Calu3 (cell line): ENCODE measurements at places on chromosomes 3 and 15.

GRCh38 chr3:37969596-37970100 lies 20.9 kb upstream of the VILL start:
- H3K27me3 ChIP-seq: no peaks in the 10 kb centered on the region
- DNase-seq: no peak
- H3K36me3 ChIP-seq: peaks cover 51% of the 10 kb centered on the region
- H3K4me3 ChIP-seq: no peak overlapping the region
- H3K27ac ChIP-seq: peak overlapping the region; percentile 12

DNA sequence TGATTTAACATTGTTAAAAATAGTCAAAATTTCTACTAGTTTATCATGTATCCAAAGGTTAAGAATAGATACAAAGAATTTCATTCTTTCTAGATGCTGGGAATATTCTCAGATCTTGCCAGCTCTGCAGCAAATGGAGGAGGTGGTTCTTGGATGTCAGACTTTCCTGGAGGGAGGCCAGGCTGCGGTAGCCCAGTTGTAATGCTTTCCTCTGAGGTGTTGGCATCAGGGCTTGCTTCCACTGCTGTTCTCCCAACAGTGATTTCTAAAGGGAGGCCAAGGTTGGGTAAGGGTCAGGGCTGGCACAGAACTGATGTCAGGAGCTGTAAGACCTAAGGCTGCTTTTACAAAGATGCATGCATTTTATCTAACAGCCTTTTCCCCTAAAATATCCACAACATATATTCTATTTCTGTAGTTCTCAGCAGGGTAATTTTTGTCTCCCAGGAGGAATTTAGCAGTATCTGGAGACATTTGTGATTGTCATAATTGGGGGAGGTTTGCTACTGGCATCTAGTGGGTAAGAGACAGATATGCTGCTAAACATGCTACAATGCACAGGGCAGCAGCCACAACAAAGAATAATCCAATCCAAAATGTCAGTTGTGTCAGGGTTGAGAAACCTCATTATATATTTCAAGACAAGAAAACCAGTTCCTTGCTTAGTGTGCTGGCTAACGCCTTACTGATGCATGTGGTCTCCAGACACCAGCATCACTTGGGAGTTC lies 42.0 kb upstream of the SPTSSB start:
- H3K36me3 ChIP-seq: peaks cover 6% of the 10 kb centered on the region
- no peak overlapping the region for H3K4me3 ChIP-seq
- no peaks in the 10 kb centered on the region for H3K27me3 ChIP-seq
- H3K4me1 ChIP-seq: peaks cover 46% of the 10 kb centered on the region

GRCh38 chr3:5021116-5022092 lies 42.2 kb downstream of the BHLHE40 start:
- no peaks in the 10 kb centered on the region for H3K27me3 ChIP-seq
- no peak overlapping the region for H3K4me3 ChIP-seq
- H3K27ac ChIP-seq: peak overlapping the region; percentile 100

DNA sequence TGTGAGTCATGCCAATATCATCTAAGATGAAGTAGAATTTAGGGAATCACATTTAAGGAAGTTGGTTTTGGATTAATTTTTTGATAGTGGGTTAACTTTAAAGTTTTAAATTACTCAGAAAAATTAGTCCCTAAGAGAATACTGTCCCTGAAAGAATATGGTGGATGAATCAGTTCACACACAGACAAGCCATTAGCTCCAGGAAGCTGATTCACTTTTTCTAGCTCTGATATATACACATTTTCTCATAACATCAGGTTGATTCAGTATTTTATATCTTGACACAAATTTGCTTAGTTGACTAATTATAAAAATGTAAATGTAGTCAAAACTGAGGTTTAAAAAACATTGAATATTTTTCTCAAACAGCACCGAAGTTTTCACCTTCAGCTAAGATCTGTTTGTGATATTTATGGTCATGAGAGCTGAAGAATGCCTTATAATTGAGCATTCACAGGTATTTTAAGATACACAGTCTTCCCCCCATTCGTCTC lies 55.1 kb downstream of the MYH15 start:
- H3K4me1 ChIP-seq: no peaks in the 10 kb centered on the region
- no peak overlapping the region for H3K27ac ChIP-seq
- no peaks in the 10 kb centered on the region for H3K36me3 ChIP-seq
- H3K27me3 ChIP-seq: no peaks in the 10 kb centered on the region
- no peak for DNase-seq
- no peak overlapping the region for H3K4me3 ChIP-seq

- no peaks in the 10 kb centered on the region for H3K36me3 ChIP-seq
- no peak for DNase-seq
- H3K4me1 ChIP-seq: peaks cover 18% of the 10 kb centered on the region
- H3K27me3 ChIP-seq: no peaks in the 10 kb centered on the region
Observed at GRCh38 chr3:181402347-181402746, 309.4 kb upstream of the SOX2 start.

DNA sequence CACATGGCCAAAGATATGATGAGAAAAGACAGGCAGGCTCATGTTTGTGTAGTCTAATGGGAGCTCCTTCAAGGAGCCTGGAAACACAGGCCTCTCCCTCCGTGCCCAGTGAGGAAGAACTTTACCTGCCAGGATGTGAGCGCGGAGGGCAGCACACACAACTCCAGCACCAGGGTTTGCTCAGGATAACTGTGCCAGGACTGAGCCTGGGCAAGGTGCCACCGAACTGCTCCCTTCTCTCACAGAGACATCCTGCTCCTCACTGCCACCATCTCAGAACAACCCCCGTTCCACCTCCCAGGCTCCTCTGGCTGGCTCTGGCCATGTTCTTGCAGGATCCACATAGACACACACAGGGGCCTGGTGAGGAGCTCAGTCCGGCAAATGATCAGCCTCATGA lies 87.4 kb downstream of the NUP210 start:
- H3K36me3 ChIP-seq: peaks cover 12% of the 10 kb centered on the region
- H3K4me1 ChIP-seq: no peaks in the 10 kb centered on the region
- no peak for DNase-seq
- no peaks in the 10 kb centered on the region for H3K27me3 ChIP-seq
- H3K4me3 ChIP-seq: no peak overlapping the region

DNA sequence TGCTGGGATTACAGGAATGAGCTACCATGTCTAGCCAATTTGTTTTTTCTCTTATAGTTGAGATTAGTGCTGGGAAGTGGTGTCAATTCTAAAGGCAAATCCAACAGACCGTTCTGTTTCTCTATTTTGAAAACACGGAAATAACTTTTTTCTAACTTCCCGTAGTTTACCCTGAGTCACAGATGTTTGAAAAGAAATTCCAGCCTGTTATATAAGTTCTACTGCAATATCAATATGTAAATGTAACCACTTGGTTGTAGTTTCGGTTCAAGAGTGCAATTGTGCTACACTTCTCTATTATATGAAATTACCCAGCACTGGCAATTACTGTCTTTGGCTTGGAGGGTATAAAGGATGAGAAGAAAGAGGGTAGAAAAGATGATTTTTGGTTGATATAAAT lies 22.3 kb upstream of the GNB4 start:
- H3K27me3 ChIP-seq: no peaks in the 10 kb centered on the region
- H3K36me3 ChIP-seq: no peaks in the 10 kb centered on the region
- no peaks in the 10 kb centered on the region for H3K4me1 ChIP-seq
- H3K4me3 ChIP-seq: no peak overlapping the region

DNA sequence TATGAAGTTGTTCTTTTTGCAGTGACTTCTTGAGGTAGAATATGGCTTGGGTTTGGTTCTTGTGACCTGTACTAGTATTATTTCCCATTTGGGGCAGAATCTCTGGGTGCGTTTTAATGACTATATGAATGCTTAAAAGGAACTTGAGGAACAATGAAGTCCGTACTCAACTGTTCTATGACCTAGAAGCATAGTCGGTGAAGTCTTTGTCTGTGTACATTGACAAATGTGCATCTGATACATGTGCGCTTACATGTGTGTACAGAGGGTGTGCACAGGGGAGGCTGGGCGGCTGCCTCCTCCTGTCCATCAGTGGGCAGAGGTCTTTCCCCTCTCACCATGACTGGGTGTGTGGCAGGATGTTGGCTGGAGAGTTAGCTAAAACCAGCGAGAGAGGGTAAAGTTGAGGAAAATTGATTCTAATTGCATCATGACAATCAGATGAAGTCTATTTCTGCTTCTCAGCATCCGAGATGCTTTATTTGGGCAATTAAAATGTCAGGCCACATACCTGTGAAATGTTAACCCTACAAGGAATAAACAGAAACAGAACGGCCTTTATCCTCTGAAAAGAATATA lies 1.0 kb upstream of the NR2F2 start:
- no peak overlapping the region for H3K4me3 ChIP-seq
- peaks cover 100% of the 10 kb centered on the region for H3K36me3 ChIP-seq
- H3K27me3 ChIP-seq: no peaks in the 10 kb centered on the region
- DNase-seq: no peak
- H3K27ac ChIP-seq: peak overlapping the region; percentile 98

- no peak overlapping the region for H3K27ac ChIP-seq
- H3K4me3 ChIP-seq: no peak overlapping the region
- no peaks in the 10 kb centered on the region for H3K36me3 ChIP-seq
- no peaks in the 10 kb centered on the region for H3K4me1 ChIP-seq
Observed at GRCh38 chr3:41673650-41674049, 288.3 kb downstream of the ULK4 start.

- H3K27me3 ChIP-seq: no peaks in the 10 kb centered on the region
- no peak for DNase-seq
- H3K36me3 ChIP-seq: no peaks in the 10 kb centered on the region
- no peak overlapping the region for H3K4me3 ChIP-seq
- H3K4me1 ChIP-seq: no peaks in the 10 kb centered on the region
Observed at GRCh38 chr3:195164573-195165264, 106.2 kb downstream of the XXYLT1 start.

DNA sequence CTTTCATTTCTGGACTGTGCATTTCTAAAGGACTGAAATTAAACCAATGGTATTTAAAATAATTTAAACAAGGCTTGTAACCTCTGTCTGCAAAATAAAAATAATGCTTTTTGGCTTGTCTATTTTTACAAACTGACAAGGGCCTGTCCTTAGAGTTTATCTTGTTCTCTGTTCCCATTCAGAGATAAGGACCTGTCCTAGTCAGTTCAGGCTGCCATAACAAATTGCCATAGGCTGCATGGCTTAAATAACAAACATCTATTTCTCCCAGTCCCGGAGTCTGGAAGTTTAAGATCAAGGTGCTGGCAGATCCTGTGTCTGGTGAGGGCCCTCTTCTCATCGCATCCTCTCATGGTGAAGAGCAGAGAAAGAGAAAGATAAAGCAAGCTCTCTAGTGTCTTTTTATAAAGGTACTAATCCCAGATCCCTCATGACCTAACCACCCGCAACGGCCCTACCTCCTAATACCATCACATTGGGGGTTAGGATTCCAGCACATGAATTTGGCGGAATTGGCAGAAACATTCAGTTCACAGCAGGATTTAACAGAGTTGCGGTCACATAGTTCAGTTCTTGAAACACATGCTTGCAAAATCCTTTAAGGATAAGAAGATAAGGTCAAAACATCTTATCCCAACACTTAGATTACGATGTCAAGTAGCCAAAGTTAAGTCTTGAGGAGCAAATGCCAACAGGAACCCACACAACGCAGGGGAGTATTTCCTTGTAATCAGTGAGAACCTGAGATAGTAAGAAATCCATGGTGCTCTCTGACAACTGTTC lies 17.8 kb downstream of the KBTBD8 start:
- no peaks in the 10 kb centered on the region for H3K27me3 ChIP-seq
- no peak for DNase-seq
- H3K27ac ChIP-seq: no peak overlapping the region
- no peaks in the 10 kb centered on the region for H3K36me3 ChIP-seq
- H3K4me3 ChIP-seq: no peak overlapping the region

DNA sequence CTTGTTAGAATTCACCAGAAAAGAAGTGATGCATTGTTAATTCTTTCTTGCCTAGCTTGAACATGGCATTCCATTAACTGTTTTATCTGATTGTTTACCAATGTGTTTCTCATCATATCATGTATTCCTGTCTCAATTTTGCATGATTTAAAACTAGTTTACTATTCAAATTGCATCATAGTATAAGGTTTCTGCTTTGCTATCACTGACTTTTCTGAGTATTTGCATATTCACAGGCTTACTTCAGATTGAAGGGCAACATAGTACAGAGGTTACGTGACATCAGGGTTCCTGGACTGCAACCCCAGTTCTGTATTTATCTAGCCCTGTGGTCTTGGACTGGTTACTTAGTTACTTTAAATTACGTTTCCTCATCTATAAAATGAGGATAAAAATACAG lies 561.8 kb downstream of the FGF12 start:
- DNase-seq: no peak
- no peaks in the 10 kb centered on the region for H3K36me3 ChIP-seq
- H3K27ac ChIP-seq: no peak overlapping the region
- H3K4me3 ChIP-seq: no peak overlapping the region
- H3K27me3 ChIP-seq: no peaks in the 10 kb centered on the region

DNA sequence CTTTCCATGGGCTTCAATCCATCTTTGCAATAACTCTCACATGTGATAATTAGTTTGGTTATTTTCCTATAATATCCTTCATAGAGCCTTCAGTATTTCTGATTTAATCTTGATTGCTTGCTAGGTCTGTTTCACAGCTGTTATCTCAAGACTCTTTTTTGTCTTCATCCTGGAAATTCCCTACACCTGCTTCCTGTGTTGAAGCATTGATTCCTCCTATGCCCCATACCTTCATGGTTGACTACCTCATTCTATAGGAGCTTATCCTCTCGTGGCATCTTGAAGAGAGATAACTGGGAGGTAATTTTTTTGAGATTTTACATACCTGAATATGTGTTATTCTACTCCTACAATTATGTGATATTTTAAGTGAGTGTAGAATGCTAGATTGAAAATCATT lies 26.7 kb downstream of the PIK3CA start:
- no peak overlapping the region for H3K27ac ChIP-seq
- no peak for DNase-seq

DNA sequence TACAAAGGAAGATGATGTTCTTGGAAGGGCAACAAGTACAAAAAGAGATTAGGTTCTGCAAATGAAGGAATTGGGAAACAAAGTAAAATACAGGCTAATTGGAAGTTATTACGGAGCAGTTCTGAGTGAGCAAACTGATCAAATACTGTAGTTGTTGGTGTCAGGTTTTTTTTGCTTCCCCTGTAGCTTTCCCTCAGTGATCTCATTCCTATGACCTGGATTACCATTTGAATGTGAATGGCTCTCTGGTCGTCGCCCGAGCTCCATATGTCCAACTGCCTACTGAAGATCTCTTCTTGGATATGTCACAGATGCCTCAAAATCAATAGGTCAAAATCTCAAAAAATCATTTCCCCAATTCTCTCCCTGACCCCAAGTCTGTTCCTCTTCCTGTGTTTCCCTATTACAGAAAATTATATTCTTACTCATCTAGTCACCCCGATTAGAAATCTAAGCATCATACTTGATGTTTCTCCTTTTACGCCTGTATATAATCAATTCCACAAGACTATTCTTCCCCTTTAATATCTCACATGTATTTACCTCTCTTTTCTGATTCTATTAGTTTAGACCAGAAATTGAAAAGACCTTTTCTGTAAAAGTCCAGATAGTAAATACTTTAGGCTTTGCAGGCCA lies 29.0 kb downstream of the GOLM2 start:
- DNase-seq: no peak
- no peak overlapping the region for H3K27ac ChIP-seq
- no peaks in the 10 kb centered on the region for H3K36me3 ChIP-seq
- H3K4me3 ChIP-seq: no peak overlapping the region
- H3K27me3 ChIP-seq: no peaks in the 10 kb centered on the region
- H3K4me1 ChIP-seq: peaks cover 13% of the 10 kb centered on the region

- DNase-seq: no peak
- no peak overlapping the region for H3K27ac ChIP-seq
- H3K36me3 ChIP-seq: no peaks in the 10 kb centered on the region
- no peak overlapping the region for H3K4me3 ChIP-seq
Observed at GRCh38 chr3:195054311-195054710, 216.6 kb downstream of the XXYLT1 start.
